ENCODE measurements at places on chromosomes 7 and 10. TPM values are rescaled to one million over a fixed set of nuclear protein-coding genes. Genes with fewer than 3 reads are reported as not detected.

IFIT3 gene
- 47.2 TPM for total RNA-seq

IGF2BP3 gene
- 98.3 TPM for total RNA-seq

TMEM270 gene
- not detected for total RNA-seq

HOXA4 gene
- total RNA-seq: 6.8 TPM

SDHAF3 gene
- 7.8 TPM for total RNA-seq

LRMDA gene
- total RNA-seq: 25.7 TPM

HKDC1 gene
- total RNA-seq: 0.58 TPM
